ENCODE measurements at places on chromosomes 2 and 18.

- no peak for DNase-seq
These were observed 73.4 kb upstream of the ID2 start for GRCh38 chr2:8608411-8608954.

GRCh38 chr2:182038576-182038975 is 52.9 kb downstream of the PPP1R1C start:
- DNase-seq, result no peak

DNA sequence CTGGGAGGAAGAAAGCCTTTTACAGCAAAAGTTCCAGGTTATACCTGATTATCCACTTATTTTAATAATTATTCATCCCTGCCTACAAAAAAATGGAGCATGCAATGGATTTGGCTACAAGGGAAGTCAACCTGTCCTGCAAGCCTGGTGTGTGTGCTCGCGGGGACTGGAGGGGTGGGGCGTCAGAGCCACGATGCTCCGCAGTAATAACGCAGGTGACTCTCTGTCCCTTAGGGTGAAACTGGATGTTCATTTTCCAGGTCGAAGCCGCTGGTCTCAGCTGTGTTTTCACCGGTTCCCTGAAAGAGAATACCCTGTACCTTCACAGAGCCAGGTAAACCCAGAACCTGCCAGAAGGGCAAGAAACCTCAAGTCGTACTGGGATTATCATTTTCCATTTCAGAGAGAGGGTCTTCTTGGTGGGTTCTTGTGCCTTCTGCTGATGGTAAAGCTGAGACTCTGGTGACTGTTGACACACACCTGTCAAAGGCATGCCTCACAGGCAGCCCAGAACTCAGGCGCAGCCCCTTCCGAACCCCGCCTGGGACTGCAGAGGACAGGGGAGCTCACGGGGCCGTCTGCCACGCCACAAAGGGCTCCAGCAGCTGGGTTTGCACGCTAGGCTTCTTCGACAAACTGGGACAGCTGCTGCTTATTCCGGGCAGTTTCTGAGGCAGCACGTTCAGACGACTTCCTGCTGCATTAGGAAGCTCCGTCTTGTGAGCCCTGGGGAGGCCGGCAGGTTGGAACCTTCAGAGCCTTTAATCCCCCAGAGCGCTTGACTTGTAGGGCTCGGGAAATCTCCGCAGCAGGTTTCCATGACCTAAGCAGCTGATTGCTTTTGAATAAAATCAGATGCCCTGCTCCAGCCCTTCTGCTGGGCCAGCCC is 58.6 kb downstream of the KCNG2 start:
- DNase-seq, result no peak

DNA sequence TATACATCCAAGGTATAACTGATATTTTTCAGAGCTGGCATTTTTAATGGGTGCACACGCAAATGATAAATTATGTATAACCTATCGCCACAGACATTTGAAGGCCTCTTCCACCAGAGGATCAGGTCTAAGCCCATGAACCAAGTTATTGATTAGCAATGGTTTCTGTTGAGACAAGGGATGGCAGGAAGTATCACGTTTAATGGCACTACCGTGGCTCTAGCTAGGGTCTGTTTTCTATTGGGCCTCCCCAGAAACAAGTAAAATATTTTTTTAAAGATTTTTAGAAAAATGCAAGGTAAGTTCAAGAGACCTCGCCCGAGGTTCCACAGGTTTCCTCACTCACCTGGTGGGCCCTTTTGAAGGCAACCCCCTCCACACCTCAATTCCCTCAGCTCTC is 667 bp downstream of the GFPT1 start:
- no peak for DNase-seq

GRCh38 chr2:187397886-187398285 is 50.2 kb downstream of the CALCRL start:
- no peak for DNase-seq

DNA sequence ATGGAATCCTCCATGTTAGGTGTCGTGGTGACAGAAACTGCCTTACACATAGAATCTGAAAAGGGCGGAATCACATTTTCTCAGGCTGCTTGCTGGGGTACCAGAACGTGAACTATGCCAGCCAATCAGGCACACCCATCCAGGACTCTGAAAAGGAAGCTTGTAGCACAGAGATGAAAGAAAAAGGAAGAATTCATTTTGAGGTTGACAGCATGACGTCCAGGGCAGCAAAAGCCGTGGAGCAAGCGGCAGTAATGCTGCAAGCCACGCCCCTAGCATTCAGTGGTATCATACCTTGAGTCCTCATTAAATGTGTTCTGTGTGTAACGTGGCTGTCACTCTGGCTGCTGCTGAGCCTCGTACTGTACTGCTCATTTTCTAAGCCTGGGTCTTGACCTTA is 304.0 kb downstream of the DYSF start:
- no peak for DNase-seq

DNA sequence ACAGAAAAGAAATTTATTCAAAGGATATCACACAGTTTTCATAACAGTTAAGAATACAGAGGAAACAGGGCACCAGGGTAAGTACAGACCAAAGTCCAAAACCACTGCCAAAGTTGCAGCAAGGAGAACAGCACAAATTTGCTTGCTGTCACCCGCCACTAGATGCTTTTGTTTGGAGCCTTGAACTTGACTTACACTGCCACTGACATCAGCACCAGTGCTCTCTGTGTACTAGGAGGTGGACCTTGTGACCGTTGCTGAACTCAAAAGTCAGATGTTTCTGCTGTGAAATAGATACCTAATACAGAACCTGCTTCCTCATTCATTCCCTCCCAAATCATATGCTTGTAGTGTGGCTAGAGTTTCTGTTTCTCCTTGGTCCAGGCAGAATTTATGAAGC is 578.3 kb upstream of the TMEFF2 start:
- no peak for DNase-seq

DNA sequence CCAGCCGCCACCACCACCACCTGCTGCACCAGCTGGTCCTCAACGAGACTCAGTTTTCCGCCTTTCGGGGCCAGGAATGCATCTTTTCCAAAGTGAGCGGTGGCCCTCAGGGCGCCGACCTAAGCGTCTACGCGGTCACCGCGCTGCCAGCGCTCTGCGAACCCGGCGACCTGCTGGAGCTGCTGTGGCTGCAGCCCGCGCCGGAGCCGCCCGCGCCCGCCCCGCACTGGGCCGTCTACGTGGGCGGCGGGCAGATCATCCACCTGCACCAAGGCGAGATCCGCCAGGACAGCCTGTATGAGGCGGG is 1.6 kb downstream of the LRATD1 start:
- DNase-seq, result no peak

- DNase-seq, result no peak
These were observed 92.0 kb upstream of the MSH2 start for GRCh38 chr2:47310801-47311560.

DNA sequence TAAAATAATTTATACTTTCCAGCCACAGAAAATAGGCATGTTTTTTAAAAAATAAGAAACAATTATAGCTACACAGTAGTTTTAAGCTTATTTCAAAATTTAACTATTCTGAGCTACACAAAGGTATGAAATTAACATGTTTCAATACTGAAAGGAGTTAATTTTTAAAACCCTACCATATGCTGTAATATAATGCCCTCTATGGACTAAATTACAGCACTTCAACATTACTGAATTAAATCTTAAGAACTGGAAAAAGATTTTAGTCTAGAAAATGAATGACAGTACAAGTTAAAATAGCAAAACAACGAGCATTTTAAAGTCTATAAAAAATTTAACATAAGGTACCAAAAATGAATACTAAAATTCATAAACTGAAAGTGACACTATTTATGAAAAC is 36.3 kb downstream of the RTN4 start:
- no peak for DNase-seq

GRCh38 chr2:3871002-3871401 is 167.6 kb downstream of the DCDC2C start:
- DNase-seq, result no peak

- no peak for DNase-seq
These were observed 8.7 kb upstream of the COX7A2L start for GRCh38 chr2:42369532-42370229.

GRCh38 chr2:237383991-237384671 is 29.8 kb downstream of the COL6A3 start:
- no peak for DNase-seq

DNA sequence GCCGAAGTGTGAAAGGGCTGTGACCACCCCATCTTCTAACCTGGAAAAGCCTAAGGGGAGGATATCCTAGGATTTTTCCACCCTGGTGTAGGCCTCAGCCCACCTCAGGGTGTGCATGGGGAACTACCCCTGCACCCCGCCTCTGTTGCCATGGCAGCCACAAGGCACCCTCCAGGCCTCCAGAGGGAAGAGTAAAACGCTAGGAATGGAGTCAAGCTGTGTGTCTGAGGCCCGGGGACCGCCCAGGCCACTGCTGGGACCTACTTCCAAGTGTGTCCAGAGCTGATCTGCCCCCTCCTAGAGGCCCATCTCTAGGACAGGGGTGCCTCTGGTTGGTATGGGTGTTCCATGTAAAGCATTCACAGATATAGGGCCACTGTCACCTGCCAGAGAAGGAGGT is 86.7 kb downstream of the PLB1 start:
- no peak for DNase-seq

- no peak for DNase-seq
These were observed 99.6 kb downstream of the TXNL1 start for GRCh38 chr18:56538746-56539145.

DNA sequence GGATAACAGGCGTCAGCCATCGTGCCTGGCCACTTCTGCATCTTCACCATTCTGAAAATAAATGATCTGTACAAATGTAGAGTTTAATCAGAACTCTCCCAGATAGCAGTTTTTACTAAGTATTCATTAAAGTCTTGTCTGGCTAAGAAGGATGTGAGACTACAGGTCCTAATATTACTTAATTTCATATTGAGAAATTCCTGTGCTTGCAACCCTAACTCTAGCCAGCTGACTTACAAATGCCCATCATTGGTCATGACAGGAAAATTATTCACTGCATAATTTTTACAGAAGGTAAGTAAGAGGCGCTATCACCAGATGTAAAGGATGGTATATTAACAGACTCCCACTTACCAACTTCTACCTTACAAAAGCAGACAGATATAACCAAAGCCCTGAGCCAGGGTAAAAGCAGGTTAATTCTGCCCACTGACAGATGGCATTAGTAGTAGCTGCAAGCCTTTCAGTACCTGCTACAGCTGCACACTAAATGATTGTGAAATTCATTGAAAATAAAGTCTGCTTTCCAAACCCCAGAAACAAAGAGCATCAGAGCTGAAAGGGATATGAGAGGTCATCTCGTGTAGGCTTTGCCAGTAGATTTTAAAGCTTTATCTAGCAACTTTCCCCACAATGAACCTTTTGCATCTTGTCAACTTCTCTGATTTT is 271.3 kb upstream of the STON1 start:
- DNase-seq, result no peak

- DNase-seq, result no peak
These were observed 68.5 kb downstream of the NCOA1 start for GRCh38 chr2:24559473-24560113.

GRCh38 chr18:11040823-11041656 is 108.3 kb downstream of the PIEZO2 start:
- no peak for DNase-seq

DNA sequence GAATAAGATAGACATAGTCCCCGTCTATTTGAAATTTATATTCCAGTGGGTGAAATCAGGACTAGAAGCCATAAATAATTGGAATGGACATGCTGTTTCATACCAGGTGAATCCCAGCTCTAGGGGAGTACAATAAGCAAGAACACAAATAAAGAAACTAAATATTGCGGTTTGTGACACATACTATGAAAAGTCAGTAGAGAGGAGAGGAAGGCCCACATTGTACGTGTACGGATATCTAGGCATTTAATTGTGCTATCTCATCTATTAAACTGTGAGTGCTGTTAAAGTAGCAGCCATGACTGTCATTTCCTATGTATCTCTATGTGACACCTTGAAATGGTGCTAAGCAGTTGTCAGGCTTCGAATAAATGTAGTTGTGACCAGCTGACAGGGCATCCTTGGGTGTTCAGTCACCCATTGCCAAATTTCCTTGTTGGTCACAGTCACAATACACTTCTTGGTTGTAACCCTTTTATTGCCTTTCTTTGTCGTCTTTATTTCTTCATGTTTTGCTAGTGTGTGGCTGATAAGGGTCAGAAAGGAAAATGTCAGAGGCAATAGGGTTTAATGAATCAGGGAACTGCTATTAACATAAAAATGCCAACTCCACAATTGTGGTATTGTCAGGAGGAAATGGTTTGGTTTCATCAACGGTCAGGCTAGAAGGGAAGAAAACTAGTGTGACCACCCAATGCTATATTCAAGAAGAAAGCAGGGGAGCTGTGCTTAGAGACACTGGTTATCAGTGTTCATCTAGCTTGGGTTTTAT is 31.5 kb downstream of the CPO start:
- DNase-seq, result no peak

Data from CD8-positive, alpha-beta T cell (primary cell).